ENCODE measurements at places on chromosomes 4 and X.

DNA sequence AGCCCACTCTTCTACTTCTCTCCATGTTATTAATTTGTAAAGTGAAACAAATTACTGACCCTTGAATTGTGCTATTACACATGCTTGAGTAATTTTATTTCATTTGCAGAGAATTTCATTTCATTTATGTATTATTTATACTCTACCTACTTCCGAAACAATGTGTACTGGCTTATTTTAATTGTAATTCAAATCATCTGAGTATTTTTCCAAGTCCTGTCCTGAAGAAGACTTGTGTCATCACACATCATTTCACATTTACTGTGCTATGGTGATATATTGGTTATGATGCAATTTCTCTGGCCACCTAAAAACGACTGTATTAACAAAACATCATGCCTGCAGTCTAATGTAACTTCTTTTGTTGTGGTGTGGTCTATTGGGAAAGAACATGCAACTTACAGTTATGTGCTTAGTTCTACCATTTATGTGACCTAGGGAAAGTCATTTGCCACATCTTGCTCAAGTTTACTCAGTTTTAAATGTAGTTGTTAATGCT, 384.5 kb downstream of the RPA4 start:
- no peak for DNase-seq

DNA sequence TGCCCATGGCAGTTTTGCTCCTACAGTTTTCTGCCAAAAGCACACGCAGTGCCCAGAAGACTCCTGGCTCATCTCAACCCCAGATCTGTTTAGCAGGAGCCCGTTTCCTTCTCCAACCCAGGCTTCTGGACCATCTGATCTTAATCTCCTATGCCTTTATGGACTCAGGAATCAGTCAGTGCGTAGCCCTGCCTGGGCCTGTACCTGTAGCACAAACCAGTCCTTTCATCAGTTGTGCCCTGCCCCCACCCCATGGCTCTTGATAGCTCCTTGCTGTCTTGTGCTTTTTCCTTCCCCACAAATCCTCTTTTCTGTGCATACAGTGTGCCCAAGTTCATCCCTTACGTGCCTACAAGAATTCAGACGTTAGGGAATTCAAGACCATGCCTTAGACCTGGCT, 1.5 kb downstream of the ZNF718 start:
- DNase-seq = no peak

GRCh38 chr4:159137176-159137575, 34.3 kb downstream of the RAPGEF2 start:
- no peak for DNase-seq

DNA sequence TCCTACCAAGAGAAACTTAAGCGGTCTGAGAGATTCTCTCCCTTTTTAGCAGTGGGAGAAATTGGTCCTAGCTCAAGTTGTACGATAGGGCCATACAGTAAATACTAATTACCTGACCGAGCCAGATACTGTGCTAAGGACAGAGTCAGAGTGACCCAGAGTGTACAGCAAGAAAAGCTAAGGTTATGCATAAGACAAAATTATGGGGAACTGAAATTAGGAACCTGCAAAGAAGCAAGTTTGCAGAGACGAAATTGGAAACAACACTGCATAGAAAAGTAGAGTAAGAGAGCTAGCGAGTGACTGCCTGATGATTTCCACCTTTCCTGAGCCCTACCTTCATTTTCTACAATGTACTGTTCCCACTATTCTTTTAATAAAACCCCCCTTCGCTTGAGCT, 278.1 kb downstream of the NKX6-1 start:
- DNase-seq = no peak

DNA sequence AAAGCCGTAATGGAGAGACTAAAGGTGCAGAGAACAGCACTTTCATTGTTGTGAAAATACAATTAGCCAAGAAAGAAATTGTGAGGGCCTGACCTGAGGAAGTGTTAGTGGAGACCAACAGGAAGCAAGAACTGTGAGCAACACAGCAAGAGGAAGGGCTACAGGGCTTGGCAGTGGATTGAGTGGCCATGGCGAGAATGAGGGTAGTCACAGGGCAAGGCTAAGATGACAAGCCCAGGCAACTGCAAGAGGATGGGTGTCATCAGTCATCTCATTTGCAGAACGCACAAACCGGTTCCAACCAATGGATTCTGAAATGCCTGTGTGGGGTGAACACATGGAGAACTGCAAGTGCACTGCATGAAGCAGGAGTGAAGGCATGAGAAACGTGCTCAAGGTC, 3.6 kb downstream of the SLC10A6 start:
- no peak for DNase-seq

DNA sequence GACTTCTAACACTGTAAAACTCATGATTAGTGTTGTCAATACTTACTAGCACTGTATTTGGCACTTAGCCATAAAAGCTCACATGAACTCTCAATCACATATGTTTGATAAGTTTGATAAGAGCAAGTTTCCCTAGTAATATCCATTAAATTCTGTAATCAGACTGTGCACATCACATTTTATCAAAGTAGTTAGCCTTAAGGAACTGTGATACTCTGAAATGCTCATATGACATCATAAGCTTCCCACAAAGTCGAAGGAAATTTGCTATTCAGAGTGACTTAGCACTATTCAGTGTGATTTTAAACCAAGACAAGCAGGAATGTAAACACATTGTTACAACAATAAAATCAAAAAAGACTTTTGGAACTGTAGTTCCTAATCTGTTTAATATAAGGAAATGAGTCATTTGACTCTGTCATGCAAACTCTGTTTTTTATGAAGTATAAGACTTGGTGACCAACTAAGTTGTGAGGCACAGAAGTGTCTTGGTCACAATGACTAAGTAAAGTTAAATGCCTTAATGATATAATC, 6.7 kb downstream of the SLC7A11 start:
- DNase-seq = no peak

- no peak for DNase-seq
These were observed 110.2 kb downstream of the GNL3L start for GRCh38 chrX:54640103-54640690.

- no peak for DNase-seq
These were observed 86.8 kb downstream of the PDGFRA start for GRCh38 chr4:54315561-54316538.

DNA sequence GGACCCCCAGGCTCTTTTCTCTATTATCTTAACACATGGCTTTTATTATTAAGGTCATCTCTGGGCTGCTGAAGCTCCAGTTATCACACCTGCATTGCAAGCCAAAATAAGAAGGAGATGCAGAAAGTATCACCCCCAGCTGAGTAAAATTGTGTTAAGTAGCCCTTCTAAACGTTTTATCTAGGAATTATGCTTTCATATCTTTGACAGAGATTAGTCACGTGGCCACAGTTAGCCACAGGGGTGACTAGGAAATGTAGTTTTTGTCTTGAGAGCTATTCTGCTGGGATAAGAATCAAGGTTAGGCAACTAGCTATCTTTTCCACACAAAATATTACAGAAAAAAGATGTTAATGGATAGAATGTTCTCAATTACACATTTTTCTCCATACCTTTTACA, 102.1 kb downstream of the ANXA3 start:
- no peak for DNase-seq

DNA sequence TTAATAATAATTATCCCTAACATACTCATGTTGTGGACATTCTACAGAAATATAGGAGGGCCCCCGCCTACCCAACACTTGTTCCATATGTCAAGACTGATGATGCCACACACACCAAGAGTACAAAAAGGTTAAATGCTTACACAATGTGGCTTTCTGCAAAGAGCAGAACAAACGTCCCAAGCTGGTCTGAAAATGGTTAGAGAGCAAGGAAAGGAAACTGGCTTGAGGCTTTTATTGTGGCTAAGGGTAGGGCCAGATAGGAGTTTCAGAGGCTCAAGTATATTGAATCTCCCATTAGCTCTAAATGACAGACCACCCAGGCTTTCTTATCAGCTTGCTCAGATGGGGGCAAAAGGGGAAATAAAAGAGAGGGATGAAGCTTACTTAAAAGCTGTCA, 134.1 kb upstream of the C1QTNF7 start:
- no peak for DNase-seq

GRCh38 chr4:48047896-48048295, 31.3 kb downstream of the NIPAL1 start:
- no peak for DNase-seq

DNA sequence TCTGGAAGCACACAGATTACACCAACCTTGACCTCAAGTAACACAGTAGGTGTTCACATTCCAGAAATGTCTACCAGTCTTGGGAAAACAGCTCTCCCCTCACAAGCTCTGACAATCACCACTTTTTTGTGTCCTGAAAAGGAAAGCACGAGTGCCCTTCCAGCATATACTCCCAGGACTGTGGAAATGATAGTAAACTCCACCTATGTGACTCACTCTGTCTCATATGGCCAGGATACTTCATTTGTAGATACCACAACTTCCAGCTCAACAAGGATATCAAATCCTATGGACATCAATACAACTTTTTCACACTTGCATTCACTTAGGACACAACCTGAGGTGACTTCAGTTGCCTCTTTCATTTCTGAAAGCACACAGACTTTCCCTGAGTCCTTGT, 46.9 kb downstream of the ADGRG4 start:
- no peak for DNase-seq

- no peak for DNase-seq
These were observed 6.0 kb downstream of the FRG2 start for GRCh38 chr4:190020790-190021717.

- DNase-seq = no peak
These were observed 185.8 kb upstream of the SLIT2 start for GRCh38 chr4:20065952-20066351.

DNA sequence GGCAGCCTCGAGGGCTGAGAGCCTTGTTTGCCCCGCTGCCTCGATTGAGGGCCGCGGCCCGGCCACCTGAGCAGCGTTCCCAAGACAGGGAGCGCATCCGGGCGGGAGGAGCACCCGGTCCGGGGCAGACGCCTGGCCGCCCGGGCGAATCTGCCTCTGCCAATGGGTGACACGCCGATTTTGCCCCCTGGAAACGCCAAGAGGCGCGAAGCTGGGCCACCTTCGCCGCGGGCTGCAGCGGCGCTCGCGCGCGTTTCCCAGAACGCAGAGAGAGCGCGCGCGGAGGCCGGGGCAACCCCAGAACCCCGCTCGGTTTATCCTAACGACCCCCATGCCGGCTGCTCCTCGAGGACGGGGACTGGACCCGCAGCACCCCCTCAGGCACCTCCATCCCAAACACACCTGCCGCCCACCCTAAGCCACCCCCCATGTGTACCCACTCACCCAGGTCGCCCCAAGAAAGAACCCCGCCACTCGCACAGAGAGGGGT, 575 bp downstream of the MAP7D2 start:
- DNase-seq = no peak

GRCh38 chr4:116469582-116469981, 615.8 kb downstream of the TRAM1L1 start:
- DNase-seq = no peak

DNA sequence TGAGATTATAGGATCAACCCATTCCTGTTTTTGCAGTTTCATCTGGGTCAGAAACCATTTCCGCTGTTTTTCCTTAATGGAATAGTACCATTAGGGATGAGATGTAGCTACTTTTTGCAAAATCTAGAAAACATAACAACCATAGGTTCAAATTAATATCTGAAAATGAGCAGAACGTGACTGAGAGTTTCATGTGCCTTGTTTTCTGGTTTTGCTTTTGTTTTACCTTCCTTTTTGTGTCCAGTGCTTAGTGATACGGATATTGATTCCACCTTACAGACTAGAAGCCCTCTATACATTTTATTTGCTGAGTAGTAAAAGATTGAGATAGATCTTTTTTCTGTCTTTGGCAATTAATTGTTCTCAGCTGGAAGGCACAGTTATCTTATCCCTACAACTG, 46.5 kb downstream of the SNX25 start:
- DNase-seq = no peak

GRCh38 chrX:46456125-46456922, 88.9 kb downstream of the ZNF674 start:
- no peak for DNase-seq

DNA sequence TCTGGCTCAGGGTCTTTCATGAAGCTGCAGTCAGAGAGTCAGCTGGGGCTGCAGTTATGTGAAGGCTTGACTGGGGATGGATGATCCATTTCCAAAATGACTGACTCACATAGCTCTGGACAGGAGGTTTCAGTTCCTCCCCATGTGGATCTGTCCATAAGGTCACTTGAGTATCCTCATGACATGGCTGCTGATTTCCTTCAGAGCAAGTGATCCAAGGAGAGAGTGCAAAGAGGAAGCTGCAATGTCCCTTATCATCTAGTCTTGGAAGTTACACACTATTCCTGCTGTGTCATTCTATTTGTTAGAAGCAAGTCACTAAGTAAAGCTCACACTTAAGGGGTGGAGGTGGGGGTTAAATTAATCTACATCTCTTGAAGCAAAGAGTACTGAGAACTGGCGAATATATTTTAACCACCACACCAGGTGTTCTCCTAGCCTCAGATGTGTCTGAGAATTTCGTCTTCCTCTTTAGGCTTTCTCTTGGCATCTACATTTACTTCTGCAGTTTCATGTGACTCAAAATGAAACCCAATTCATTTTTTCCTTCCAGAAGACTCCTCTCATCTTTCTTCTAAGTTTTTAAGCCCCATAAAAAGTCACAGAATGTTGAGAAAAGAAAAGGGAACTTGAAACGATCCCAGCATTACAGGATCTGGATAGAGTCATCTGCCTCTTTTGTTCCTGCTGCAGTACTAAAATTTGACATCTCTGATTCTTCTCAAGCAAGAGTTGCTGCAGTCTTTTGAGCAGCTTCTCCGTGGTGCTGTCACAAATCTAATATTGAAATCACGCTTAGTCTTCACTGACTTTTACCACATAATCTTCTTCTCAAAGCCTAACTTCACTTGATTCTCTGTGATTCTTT, 3.8 kb upstream of the GRPR start:
- DNase-seq = no peak

- no peak for DNase-seq
These were observed 41.1 kb downstream of the RFC1 start for GRCh38 chr4:39324897-39325613.

DNA sequence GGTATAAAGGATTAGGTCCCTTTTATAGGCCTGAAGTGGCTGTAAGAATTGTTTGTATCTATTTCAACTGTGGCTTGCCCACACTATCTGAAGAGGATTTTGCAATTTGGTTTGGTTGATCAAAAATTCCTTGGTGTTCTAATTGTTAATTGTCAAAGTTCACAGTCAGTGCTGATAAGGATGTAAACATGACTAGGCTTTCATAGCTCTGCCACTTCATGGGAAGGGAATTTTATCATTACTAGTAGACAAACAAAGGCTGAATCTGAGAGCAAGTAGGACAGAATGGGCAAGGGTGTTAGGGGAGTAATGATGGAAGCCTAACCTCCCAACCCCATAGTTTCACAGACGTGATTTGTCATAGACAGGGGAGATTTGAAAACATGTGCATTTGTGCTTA, 1131.7 kb downstream of the SH3BGRL start:
- DNase-seq = no peak

- DNase-seq = no peak
These were observed 17.6 kb upstream of the GK start for GRCh38 chrX:30635630-30636029.

GRCh38 chr4:38223782-38224236, 263.6 kb downstream of the PTTG2 start:
- DNase-seq = no peak

- no peak for DNase-seq
These were observed 565 bp upstream of the ZNF41 start for GRCh38 chrX:47483306-47484268.
